Activated CD4-positive, alpha-beta T cell treated with anti-CD3 and anti-CD28 coated beads, Interleukin-2, amount 50 U/mL, for 48 hours (primary cell): ENCODE measurements at places on chromosomes 12 and 14.

DNA sequence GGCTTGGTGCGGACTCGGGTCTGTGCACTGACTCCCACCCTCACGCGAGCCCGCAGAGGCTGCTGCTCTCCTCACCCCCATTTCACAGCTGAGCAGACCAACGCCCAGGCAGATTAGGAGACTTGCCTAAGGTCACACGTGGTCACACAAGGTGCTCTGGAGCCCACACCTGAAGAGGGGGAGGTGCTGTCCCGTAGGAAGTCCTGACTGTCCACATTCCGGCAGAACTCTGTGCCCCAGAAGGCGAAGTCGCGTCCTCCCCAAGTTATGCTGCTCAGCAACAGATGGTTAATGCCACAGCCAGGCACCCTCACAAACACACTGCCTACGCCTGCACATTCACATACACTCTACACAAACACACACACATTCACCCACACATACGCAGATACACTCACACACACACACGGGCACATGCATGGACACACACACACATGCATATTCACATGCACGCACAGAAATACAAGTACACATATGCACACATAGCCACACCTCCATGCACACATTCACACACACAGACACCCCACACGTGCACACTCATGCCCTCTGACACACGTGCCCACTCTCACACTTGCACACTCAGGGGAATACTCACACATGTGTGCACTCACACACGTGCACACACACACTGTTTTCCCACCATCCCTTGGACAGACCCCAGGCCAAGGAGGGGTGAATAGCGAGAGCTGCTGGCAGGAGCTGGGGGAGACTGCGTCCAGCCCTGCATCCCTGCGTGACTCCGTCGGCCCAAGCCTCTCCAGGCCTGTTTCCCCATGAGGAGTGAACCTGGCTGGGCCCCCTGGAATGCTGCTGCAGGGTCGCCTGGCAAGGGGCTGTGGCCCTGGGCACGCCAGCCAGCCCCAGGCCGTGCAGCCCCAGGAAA is 4.1 kb downstream of the C14orf180 start:
- DNase-seq = no peak

DNA sequence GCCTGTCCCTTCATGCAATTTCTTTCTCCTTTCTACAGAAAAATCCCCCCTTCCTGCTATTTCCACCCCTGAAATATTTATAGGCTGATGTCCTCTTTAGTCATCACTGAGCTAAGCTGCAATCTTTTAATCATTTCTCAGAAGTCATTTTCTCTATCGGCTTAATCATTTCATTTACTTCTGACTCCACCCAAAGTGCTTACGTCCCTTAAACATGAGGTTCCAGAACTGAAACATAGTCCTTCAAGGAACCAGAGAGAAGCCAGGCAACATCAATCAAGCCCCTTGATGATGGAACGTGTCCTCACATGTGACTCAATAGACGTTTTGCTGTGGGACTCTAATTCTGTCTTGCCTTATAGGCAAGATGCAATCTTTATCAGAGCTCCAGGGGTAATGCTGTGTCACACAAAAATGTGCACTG is 148.7 kb upstream of the KRR1 start:
- DNase-seq = no peak

GRCh38 chr12:120489018-120489417 is 6.9 kb upstream of the DYNLL1 start:
- no peak for DNase-seq

DNA sequence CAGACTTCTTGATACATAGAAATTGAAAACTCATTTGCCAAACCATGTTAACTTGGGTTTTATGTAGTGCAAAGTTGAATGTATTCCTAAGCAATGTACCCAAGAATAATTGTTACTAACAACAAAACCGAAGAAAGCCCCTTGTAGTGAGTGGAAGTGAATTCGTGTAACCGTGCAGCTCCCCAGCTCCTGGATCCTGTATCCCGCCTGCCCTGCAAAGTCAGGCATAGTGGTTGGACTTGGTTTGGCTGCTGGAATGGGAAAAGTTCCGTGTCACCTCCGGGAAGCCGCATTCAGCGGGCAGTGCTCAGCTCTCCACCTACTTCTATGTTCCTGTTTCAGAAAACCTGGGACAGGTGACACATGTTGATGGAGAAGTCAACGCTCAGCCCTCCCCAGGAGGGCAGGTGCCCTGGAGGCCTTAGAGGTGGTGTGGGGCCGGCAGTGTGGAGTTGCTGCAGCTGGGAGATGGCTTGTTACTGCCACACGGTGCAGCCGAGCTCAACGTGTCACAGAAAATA is 29.2 kb upstream of the C14orf180 start:
- no peak for DNase-seq
